Naive thymus-derived CD4-positive, alpha-beta T cell (primary cell): ENCODE measurements at places on chromosomes 16 and 17. TPM values are rescaled to one million over a fixed set of nuclear protein-coding genes. Genes with fewer than 3 reads are reported as not detected.

DNA sequence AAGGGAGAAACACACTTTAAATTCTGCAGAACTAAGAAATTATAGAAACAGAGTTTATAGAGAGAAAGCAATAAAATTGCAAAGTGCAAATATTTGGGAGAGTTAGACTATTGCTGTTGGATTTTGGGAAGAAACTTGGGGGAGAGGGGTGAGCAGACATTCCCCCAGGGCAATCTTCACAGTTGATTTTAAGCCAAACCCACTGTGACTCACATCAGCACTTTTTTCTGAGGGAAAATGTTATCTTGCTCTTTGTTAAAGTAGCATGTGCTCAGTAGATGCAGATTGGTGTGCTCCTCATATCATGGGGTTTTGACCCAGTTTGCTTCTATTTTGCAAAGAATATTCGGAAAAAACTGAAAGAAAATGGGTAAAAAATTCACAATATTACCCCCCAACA is 367.6 kb downstream of the CDH11 start:
- no peak for DNase-seq

DNA sequence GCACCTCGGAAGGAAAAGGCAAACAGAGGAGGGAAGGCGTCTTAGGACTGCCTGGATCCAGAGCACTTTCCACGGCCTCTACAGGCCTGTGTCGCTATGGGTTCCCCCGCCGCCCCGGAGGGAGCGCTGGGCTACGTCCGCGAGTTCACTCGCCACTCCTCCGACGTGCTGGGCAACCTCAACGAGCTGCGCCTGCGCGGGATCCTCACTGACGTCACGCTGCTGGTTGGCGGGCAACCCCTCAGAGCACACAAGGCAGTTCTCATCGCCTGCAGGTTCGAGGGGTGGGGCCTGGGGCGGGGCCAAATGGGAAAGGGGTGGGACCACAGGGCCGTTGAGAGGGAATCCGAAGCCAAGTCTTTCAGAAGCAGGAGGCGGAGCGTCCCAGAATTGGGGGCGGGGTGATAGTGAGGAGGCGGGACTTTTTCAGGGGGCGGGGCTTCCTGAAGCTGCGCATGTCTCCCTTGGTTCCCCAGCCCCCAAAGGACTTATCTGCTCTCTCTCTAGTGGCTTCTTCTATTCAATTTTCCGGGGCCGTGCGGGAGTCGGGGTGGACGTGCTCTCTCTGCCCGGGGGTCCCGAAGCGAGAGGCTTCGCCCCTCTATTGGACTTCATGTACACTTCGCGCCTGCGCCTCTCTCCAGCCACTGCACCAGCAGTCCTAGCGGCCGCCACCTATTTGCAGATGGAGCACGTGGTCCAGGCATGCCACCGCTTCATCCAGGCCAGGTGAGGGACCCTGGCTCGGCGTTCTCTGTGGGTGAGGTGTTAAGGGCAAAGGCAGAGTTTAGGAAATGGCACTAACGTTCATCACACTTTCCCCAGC is 939 bp downstream of the BCL6B start:
- DNase-seq = peak; percentile 82

DNA sequence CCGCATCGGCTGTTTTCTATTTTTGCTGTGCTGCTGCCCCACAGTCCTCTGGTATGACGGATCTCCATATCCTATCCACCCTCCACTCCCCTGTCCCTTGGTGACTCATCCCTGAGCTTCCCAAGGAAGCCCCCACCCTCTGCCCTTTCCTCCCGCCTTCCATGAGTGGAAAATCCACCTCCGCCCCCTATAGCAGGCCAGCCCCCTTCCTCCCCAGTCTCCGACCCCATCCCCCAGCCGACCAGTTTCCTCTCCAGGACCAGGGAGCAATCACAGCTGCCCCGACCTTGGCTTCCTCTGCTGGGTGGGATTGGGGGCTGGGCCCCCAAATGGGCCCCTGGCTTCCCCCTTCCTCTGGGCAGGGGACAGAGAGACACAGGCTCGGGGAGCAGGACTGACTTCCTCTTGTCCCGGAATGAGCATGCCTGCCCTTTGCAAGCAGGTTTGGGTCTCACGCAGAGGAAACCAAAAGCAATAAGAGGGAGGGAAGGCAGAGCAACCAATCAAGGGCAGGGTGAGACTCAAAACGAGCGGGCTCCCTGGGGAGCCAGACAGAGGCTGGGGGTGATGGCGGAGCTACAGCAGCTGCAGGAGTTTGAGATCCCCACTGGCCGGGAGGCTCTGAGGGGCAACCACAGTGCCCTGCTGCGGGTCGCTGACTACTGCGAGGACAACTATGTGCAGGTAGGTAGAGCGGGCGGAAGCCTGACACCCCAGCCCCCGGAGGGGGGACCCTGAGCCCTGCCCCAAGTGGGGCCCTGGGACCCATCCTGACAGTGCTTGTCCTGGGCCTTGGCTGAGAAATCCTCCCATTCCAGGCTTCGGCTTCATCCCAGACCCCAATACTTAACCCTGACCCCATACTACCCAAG is at the start of the genes ABI3 and GNGT2:
Gene ABI3, plus strand, starts transcription at position 550 of the 872 bp plus-strand sequence. Its CDS starts 18 bp downstream, at position 568.
Gene GNGT2, minus strand, starts transcription at position 417 of the 872 bp plus-strand sequence. CDS start 3,152 bp downstream, outside the sequence.
- peak; percentile 70 for DNase-seq

DNA sequence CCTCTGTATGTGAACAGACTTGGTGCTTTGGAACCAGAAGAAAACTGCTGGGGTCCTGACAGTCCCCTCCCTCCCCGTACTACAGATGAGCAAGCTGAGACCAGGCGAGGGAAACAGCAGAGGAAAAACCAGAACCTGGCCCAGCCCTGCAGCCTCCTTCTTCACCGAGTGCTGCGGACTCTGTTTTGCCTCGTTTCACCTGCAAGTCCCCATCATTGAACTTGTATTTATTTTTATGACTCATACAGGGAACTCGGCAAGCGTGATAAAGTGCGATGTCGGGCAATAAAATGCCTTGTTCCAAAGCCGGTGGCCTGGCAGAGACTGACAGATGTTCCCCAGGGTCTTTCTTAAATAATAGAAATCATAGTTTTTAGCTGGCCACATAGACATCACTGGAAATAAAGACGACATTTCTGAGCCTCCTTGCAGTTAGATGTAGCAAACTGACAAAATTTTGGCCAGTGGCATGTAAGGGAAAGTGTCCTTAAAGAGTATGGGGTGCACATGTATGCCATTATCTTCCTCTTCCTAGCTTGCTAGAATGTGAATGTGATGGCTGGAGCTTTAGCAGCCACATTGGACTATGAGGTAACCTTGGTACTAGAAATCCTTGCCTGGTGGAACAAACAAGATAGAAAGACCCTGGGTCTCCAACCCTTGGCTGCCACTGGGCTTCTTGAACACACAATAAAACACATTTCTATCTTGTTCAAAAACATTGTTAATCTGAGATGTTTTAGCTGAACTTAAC is 128.6 kb downstream of the IRF8 start:
- DNase-seq = no peak

The PDIA2 gene
- total RNA-seq = 0.42 TPM

The BCO1 gene
- not detected in 2 replicates for total RNA-seq

DNA sequence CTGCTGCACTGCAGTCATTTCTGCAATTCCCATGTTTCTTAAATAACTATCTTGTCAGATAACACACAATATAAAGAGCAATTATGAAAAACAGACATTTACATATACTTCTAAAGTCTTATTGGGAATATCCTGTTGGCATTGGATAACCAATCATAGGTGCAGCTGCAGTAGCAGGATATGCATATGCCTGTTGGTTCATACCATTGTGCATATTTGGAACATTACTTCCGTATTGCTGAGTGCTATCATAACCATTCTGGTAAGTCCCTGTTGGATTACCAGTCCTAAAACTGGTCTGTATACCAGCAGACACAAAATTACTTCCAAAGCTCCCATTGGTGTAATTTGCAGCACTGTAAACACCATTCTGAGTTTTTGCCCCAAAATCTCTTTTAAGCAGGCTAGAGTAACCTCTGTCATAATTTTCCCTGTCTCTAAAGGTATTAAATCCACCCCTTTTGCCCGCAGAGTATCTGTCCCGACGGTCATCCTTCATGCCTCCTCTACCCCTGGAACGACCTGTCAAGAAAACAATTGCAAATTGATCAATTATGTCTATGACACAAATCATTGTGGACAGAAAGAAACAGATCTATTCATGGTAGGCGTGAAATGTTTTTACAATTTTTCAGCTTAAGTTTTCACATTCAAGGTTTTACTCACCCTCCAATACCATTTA is 3.1 kb upstream of the POLG2 start:
- DNase-seq = no peak

GRCh38 chr17:2564877-2565276 is 28.6 kb upstream of the PAFAH1B1 start:
- peak; percentile 3 for DNase-seq

DNA sequence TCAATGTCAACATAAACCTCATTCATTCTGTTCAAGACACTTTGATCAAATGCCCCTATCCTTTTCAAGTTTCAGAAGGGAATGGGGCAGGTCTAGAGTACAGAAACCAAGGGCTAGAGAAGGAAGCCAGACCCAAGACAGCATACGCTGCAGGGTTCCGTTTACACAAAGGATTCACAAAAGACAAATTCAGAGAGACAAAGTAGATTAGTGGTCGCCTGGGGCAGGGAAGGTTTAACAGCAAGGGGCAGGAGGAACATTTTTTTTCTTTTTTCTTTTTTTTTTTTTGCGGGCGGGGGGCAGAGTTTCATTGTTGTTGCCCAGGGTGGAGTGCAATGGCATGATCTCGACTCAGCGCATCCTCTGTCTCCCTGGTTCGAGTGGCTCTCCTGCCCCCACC is 19.9 kb upstream of the TRAP1 start:
- no peak for DNase-seq

- no peak for DNase-seq
These were observed 164.0 kb downstream of the PHKB start for GRCh38 chr16:47625115-47625567.

The PLK1 gene
- total RNA-seq = 0.45 TPM

DNA sequence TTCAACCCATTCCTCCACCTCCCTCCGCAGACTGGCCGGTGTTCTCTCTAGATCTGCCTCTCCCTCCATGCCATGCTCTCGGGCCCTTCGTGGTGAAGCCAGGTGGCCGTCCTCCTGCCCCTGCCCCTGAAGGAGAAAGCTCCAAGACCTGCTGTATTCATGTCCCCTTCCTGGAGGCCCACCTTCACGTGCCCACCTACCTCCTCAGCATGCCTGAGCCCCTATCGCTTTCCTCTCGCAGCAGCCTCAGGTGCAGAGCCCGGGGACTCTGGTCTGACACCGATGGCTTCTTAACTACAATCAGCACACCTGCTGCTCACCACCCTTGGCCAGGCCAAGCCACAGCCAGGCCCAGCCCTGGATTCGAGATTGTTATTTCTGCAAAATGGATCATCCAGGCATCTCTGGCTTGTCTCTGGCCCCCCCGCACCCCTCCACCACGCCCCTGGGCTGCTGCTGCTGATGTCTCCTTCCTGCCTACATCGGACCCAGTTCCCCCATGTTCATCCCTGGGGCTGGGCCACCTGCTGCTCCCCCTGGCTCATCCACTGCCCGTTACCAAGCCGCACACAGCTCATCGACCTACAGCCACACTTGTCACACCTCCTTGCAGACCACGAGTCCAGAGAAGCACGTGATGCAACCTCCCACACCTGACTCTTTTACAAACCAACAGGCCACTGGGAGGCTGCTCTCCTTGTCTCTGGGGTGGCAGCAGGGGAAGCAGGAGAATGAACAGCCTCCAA is 32.5 kb upstream of the TNFRSF13B start:
- no peak for DNase-seq

DNA sequence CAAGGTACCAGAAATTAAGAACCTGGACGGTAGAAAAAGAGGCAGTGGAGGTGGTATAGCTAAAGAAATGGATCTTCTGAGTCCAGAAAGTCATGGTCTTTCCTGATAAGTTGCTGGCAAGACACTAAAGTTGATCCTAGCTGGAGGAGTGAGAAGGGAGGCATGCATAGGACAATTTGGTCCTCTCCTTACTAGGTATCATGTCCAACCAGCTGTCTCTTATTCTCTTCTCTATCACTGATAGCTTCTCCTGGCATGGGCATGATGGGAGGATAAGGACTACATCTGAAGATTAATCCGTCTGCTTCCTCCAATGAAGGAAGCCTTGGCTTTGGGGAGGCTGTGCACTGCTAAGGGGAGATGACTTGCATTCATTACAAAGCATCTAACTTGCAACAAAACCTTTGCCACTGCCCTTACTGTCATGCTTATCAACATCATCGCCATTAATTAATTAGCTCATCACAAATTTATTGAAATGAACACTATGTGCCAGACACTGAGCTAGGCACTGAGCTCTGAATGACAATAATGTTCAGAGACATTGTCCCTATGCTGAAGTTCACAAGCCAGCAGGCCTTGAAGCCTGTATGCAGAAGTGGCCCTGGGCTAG is 3.1 kb upstream of the FAM117A start:
- DNase-seq = no peak

DNA sequence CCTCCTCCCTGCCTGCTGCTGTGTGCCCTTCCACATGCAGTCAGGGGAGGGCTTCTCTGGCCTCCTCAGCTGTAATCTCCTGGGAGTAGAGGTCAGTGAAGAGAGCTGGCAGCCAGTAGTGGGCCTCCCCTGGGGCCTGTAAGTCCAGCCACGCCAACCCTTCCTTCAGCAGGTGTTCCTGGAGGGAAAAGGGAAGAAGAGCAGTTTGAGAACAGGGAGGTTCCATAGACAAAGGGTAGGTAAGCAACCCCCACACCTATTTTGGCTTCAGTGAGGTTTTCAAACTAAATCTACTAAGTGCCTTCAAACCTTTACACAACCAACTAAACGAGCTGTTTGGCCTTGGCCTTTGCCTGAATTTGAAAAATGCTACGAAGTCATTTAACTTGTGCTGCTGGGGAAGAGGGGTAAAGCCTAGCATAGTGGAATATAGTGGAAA is 14.2 kb downstream of the SNF8 start:
- DNase-seq = no peak

The C16orf92 gene
- total RNA-seq = not detected

- DNase-seq = no peak
These were observed 13.4 kb downstream of the CCDC102A start for GRCh38 chr16:57522960-57523359.

DNA sequence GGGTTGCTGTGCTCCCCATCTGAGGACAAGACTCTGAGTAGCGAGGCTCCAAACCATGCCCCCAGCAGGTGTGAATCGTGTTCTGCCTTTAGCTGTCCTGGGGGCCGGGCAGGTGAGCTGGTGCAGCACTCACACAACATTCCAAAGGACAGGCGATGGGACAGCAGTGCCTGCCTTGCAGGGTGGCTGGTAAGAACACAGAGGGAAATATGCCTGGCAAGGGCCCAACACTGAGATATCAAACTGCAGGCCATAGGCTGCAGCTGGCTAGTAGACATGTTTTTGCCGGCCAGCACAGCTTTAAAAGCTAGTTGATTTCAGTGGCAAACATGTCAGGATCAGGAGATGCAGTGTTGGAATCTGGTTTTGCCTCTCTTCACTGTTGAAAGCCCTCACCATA is 23.6 kb downstream of the CLEC16A start:
- DNase-seq = no peak

- DNase-seq = no peak
These were observed 8.3 kb upstream of the SBK1 start for GRCh38 chr16:28283798-28284577.

The FOXC2 gene
- total RNA-seq = not detected

The GNG13 gene
- total RNA-seq = not detected in 2 replicates

DNA sequence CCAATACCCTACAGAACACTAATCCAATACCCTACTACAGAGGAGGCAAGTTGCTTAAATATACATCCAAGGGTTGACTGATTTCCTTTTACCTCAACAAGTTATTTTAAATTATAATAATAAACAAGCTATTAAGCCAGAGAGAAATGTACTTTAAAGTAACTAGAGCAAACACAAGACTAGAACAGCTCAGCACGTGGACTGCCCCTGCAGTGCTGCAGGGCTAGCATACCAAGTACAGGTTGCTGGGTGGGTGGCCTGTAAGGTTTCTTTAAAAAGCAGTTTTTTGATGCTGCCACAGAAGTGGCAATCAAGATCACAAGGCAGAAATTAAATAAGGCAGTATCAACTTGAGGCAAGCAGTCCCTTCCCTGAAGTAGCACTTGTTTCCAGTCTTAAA is 63.5 kb downstream of the PARN start:
- no peak for DNase-seq
